ENCODE measurements at places on chromosomes 3 and 15. TPM values are rescaled to one million over a fixed set of nuclear protein-coding genes. Genes with fewer than 3 reads are reported as not detected.

Gene CAND2
- 0.37 TPM for total RNA-seq

Gene TRH
- total RNA-seq: not detected

Gene PLIN1
- total RNA-seq: 0.06 TPM

Gene LRRC3B
- total RNA-seq: not detected

Gene CYP8B1
- total RNA-seq: not detected

All from A549 treated with AZD2906 at 1 μM for 4 hours (cell line).